Gastroesophageal sphincter (tissue), 4 donors: ENCODE measurements at places on chromosomes 1 and 21. TPM values are rescaled to one million over a fixed set of nuclear protein-coding genes. Genes with fewer than 3 reads are reported as not detected.
A peak's percentile ranks its signal among the peaks of the same experiment; 100 is the strongest.

GRCh38 chr1:172832006-172832725 lies 173.3 kb downstream of the FASLG start:
- H3K27ac ChIP-seq, result no peak overlapping the region
- peaks cover 6% of the 10 kb centered on the region for H3K4me1 ChIP-seq
- H3K27me3 ChIP-seq, result no peaks in the 10 kb centered on the region
- no peaks in the 10 kb centered on the region for H3K36me3 ChIP-seq
- ATAC-seq, result no peak

DNA sequence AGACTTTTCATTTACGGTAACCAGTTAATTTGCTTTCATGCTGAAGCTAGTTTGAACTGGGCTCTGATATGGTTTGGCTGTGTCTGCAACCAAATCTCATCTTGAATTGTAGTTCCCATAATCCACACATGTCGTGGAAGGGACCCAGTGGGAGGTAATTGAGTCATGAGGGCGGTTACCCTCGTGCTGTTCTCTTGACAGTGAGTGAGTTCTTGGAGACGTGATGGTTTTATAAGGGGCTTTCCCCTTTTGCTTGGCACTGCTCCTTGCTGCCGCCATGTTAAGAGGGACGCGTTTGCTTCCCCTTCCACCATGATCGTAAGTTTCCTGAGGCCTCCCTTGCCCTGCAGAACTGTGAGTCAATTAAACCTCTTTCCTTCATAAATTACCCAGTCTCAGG lies 10.3 kb upstream of the FHAD1 start:
- H3K27ac ChIP-seq, result no peak overlapping the region
- H3K36me3 ChIP-seq, result no peaks in the 10 kb centered on the region
- no peak overlapping the region for H3K4me3 ChIP-seq

DNA sequence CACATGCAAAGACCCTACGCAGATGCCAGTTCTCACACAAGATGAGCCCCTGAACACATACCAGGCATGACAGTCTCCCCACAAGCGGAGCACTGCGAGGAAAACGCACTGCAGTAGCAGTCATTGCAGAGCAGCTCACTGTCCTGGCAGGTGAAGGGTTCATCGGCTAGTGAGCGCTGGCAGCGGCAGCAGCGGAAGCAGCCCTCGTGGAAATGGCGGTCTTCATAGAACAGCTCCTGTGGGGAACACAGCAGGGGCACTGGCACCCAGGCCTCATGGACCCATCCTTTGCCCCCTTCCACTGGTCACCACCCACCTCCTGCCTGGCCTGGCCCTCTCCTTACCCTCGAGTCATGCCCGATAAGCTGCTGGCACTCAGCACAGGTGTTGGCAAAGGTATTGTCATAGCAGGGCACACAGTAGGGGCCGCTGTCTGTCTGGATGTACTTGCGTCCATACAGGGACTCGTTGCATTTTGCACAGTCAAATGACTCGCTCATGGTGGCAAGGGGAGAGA lies 6.3 kb downstream of the FHL3 start:
- no peak overlapping the region for H3K4me3 ChIP-seq
- H3K27ac ChIP-seq, result peak overlapping the region; percentile 90
- H3K27me3 ChIP-seq, result no peaks in the 10 kb centered on the region
- peaks cover 61% of the 10 kb centered on the region for H3K4me1 ChIP-seq

DNA sequence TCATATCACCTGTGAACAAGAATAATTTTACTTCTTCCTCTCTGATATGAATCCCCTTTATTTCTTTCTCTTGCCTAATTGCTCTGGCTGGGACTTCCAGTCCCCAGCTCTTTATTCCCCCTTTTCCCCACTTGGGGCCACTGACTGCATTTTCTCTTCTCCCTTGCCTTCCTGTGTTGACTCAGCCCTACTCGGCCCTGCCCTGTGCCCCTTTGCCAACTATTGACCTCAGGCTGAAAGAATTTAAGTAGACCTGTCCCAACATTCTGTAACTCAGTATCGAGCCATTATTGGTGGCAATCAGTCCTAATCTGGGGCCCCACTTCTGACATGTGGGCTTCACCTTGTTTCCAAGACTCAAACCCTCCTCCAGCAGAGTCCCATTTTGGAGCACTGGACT lies 60.6 kb upstream of the STUM start:
- no peaks in the 10 kb centered on the region for H3K4me1 ChIP-seq
- no peak overlapping the region for H3K27ac ChIP-seq
- H3K27me3 ChIP-seq, result peaks cover 33% of the 10 kb centered on the region
- no peaks in the 10 kb centered on the region for H3K36me3 ChIP-seq
- ATAC-seq, result no peak

DNA sequence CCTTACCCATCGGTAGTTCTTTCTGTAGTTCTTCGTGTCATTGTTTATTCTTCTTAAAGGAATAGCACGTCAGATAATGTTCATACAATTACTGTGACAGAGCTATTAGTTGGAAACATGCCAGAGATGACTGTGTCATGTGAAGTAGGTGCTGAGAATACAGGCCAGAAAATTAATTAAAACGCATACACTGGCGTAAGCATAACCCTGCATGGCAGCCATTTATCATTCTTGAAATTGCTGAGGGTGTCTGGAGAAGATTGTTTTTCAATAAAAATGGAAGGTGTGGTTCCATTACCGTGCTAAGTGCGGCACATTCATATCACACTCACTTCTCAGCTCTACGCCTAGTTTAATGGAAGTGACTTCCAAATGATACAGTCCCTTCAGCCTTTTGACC lies 7.8 kb downstream of the ETS2 start:
- H3K27me3 ChIP-seq, result no peaks in the 10 kb centered on the region
- no peak overlapping the region for H3K4me3 ChIP-seq
- H3K4me1 ChIP-seq, result peaks cover 79% of the 10 kb centered on the region

GRCh38 chr1:231424950-231425805 lies 3.1 kb upstream of the EGLN1 start:
- no peak for ATAC-seq
- no peaks in the 10 kb centered on the region for H3K36me3 ChIP-seq
- H3K27ac ChIP-seq, result peak overlapping the region; percentile 34
- H3K27me3 ChIP-seq, result no peaks in the 10 kb centered on the region
- H3K4me3 ChIP-seq, result no peak overlapping the region

DNA sequence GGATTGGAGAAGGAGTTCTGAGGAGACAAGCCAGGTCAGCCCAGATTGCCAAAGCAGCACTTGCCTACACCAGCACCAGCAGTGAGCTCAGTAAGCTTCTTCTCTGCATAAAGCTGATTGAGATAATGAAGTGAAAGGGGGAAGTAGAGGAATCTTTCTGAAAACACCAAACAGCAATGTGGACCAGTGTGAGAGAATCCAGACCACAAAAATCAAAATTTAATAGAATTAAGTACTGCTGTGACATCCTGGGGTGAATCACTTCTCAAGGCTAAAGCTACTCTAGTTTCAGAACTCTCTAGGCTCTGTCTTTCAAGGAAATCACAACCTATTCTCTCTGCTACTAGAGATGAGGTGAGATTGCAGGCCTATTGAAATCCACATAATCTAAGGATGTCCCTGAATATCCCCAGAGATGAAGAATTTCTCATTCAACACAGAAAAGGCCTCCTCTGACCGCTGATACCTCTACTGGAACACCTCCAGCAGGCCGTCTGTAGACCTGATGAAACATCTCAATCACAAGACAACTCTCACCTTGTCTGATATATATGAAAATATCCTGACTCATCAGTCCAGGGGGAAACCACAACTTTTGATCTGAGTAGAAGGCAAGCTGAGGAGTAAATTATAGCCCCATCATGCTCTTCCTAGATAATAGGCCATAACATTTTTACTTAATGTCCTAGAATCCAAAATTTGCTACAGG lies at the start of gene FCRL4:
FCRL4 (minus strand) TSS at position 127 of the 709 bp plus-strand sequence. CDS start 141 bp downstream, outside the sequence.
- H3K27me3 ChIP-seq, result peaks cover 9% of the 10 kb centered on the region
- H3K36me3 ChIP-seq, result no peaks in the 10 kb centered on the region
- no peak within 1 kb of the TSS for H3K4me3 ChIP-seq
- H3K27ac ChIP-seq, result no peak within 1 kb of the TSS

DNA sequence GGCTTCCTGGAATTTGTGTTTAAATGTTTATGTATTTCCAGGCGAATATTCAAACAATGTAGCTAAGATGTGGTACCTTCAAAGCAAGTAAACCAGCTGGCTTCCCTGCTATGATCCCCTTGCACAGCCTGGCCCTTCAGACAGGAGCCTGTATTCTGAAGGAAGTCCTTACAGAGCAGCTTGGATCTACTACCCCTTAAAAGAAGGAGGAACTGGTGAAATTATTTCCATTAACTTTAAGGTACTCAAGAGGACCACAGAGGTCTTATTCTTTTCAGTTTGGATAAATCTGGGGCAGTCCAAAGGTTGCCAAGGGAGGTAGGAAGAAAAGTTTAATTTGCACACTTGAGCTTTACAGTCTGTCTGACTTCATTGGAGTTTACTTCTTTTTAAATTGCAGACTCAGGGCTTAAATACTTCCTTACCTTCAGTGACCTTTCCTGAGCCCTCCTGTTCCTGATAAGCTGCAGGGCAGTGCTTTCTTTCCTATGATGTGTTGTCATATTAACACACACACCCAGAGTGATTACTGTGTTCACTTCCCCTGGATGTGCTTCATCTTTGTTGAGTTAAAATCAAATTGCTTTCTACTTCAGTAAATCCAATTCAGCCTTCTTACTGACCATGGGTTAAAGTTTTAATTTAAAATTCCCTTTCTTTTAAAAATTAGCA lies 40.5 kb downstream of the DISC1 start:
- H3K36me3 ChIP-seq, result no peaks in the 10 kb centered on the region
- no peaks in the 10 kb centered on the region for H3K27me3 ChIP-seq
- no peak overlapping the region for H3K4me3 ChIP-seq

DNA sequence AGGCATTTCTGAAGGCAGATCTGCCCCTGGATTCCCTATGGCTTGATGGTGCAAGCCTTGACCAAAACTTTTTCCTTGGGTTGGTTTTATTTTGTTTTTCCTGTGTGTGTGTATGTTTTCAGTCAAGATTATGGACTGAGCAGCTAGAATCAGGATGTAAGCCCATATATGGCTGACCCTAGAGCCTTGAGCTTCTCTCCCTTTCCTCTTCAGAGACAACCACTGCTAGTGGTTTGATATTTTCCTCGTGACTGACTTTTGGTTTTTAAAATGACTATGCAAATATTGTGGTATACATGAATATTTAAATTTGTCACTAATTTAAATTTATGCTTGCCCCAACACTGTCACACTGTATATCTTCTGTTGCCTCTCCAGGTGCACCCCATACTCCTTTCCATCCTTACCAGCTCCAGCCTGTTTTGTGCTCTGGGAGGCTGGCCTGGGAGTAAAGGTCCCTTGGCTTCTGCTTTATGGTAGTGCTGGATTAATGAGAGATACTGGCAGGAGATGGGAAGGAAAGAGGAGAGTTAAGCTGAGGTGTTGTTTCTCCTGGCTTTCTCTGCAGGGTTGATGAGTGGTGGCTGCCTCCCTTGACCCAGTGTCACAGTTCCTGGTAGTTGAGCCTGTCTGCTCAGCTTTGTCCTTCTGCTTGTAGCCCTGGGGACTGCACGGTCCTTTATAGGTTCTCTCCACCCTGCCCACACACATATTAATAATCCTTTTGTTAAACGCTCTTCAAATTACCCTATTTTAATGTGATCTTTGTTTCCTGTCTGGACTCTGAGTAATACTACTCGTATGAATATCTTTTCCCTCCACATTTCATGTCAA lies 44.4 kb downstream of the RWDD3 start:
- no peak for ATAC-seq
- H3K27ac ChIP-seq, result no peak overlapping the region
- H3K36me3 ChIP-seq, result no peaks in the 10 kb centered on the region
- no peaks in the 10 kb centered on the region for H3K27me3 ChIP-seq

- H3K27me3 ChIP-seq, result no peaks in the 10 kb centered on the region
- H3K36me3 ChIP-seq, result no peaks in the 10 kb centered on the region
- no peak for ATAC-seq
Observed at GRCh38 chr1:162716552-162716951, 74.0 kb upstream of the HSD17B7 start.

DNA sequence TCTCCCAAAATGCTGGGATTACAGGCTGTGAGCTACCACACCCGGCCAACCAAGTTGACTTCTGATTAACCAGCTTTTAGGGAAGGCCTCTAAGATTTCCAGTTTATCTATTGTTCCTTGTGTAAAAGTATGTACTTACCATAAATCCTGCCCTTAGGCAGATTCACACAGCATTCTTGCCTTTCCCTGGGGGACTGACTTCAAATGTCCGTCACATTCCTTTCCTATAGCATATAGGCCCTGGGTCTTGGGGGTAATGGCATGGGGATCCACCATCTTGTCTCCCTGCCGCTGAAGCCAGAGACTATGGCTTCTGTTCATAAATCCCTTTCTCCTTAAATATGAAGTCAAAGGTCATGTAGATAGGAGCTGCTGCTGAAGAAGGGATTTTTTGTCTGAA lies 872 bp upstream of the PINK1 start:
- H3K4me1 ChIP-seq, result peaks cover 2% of the 10 kb centered on the region
- no peak overlapping the region for H3K4me3 ChIP-seq
- no peak overlapping the region for H3K27ac ChIP-seq
- ATAC-seq, result no peak
- no peaks in the 10 kb centered on the region for H3K27me3 ChIP-seq

- H3K27me3 ChIP-seq, result peaks cover 64% of the 10 kb centered on the region
- H3K36me3 ChIP-seq, result no peaks in the 10 kb centered on the region
- no peak overlapping the region for H3K4me3 ChIP-seq
- no peak for ATAC-seq
Observed at GRCh38 chr1:17135530-17135929, 16.3 kb upstream of the PADI2 start.

GRCh38 chr1:180680558-180681144 lies 48.8 kb downstream of the XPR1 start:
- no peak for ATAC-seq
- H3K27ac ChIP-seq, result no peak overlapping the region
- H3K27me3 ChIP-seq, result no peaks in the 10 kb centered on the region
- no peak overlapping the region for H3K4me3 ChIP-seq

DNA sequence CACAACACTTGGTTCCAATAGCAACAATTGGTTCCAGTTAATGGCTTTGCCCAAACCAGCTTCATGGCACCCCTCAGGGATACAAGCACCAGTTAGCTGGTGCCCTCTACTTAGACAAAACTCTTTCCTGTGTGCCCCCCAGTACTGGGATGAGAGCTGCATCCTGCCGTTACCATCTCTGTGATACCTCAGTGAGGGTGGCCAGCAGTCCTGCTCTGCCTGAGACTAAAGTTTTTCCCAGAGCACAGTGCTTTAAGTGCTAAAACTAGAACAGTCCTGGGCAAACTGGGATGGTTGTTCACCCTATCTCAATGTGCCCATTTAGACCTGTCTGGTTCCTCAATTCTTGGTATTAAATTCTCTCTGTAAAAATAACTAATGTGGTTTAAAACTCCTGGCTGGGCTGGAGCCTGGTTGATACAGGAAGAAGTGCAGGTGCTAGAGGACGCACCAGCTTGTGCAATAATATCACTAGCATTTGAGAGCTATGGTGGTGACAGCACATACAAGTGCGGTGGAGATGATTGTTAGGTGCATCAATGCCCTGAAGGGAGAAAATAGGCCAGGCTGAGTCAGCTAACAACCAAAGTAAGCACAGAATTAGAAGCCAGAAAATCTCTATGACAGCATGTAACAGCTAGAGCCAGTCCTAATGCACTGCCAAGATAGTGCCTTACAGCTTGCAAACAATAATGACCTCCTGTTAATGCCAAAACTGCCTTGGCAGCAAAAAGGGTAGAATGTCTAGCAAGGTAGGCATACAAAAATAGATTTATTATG lies 179.8 kb upstream of the GALNT2 start:
- H3K4me1 ChIP-seq, result peaks cover 7% of the 10 kb centered on the region
- H3K4me3 ChIP-seq, result no peak overlapping the region
- H3K27ac ChIP-seq, result peak overlapping the region; percentile 83
- no peaks in the 10 kb centered on the region for H3K27me3 ChIP-seq
- H3K36me3 ChIP-seq, result no peaks in the 10 kb centered on the region

- H3K27me3 ChIP-seq, result peaks cover 73% of the 10 kb centered on the region
- H3K27ac ChIP-seq, result no peak overlapping the region
- ATAC-seq, result no peak
- H3K4me1 ChIP-seq, result no peaks in the 10 kb centered on the region
Observed at GRCh38 chr1:21590126-21590880, 78.9 kb downstream of the RAP1GAP start.

TCEA3 gene
- 45.8 TPM for total RNA-seq

SLC2A5 gene
- 0.20 TPM for total RNA-seq

REN gene
- total RNA-seq, result not detected

PLCH2 gene
- total RNA-seq, result 0.04 TPM

KLHDC8A gene
- total RNA-seq, result 0.16 TPM

C1orf35 gene
- 11.6 TPM for total RNA-seq
